Spinal cord (tissue), 10 donors: ENCODE measurements at places on chromosomes 12 and 14. TPM values are rescaled to one million over a fixed set of nuclear protein-coding genes. Genes with fewer than 3 reads are reported as not detected.

ENDOU gene
- total RNA-seq: 0.40 TPM

BCL11B gene
- total RNA-seq: 3.0 TPM

MRPL42 gene
- 70.1 TPM for total RNA-seq

DNA sequence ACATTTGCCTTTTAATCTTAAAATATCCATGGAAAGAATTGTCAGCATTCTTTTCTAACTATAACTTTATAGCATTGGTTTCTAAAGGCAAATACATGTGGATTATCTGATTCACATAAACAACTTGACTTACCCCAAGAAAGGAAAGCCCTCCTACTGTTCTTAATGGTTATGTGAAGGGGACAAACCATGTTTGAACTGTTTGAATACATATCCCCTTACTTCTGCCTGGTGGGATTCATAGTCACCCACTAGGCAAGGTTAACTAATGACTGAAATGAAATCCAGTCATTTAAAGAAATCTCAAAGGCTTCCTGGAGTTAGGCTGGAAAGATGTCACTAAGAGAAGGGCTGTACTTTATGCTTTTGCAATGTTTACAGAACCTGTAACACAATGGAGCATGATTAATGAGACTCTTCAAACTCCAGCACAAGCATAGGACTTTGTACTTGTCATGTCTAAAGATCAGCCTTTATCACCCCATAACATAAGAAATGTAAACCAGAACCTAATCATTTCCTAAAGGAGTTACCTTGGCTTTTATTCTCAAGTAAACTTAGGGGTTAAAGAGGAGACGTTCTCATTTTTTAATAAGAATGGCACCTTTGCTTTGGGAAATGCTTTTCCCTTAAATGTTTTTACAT is 10.2 kb upstream of the FLRT2 start:
- no peak for DNase-seq

GRCh38 chr14:74611650-74612349 is at the start of gene LTBP2:
Gene LTBP2, minus strand, starts transcription at chr14:74612237. Its CDS starts 293 bp downstream, at chr14:74611944.
- DNase-seq: peak; percentile 54

DNA sequence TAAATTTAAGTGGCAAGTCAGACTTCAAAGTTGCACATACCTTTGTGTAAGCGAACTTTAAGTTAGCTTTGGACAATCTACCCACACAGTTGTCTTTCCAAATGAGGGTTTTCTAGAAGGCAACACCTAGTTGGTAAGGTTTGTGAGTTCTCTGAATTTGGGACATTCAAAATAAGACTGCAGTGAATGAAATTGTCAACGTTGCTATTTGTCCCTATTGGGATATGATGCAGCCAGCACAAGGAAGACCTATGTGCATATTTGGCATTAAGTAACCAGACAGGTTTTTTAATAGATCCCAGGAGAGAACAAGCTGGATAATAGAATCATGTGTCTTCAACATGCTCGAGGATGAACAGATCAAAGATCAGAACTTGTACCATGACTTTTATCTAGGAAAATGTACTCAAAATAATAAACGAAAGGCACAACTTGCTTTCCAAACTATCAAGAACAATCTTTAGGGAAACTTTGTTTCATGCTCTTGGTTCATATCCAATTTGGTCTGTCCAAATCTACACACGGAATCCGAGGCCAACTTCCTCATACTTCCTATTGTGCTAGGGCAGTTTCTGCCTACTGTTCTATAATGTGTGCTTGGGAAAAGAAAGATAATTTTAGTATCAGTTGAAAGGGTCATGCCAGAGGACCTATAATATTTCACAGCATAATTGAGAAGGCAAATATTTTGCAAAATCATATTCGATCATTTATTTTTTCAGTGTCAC is 284.2 kb upstream of the SOX5 start:
- DNase-seq: no peak
